Stimulated activated CD8-positive, alpha-beta memory T cell treated with anti-CD3 and anti-CD28 coated beads, Interleukin-2, amount 100 ng/mL, for 1 hour (primary cell): ENCODE measurements at places on chromosomes 11 and 22.

DNA sequence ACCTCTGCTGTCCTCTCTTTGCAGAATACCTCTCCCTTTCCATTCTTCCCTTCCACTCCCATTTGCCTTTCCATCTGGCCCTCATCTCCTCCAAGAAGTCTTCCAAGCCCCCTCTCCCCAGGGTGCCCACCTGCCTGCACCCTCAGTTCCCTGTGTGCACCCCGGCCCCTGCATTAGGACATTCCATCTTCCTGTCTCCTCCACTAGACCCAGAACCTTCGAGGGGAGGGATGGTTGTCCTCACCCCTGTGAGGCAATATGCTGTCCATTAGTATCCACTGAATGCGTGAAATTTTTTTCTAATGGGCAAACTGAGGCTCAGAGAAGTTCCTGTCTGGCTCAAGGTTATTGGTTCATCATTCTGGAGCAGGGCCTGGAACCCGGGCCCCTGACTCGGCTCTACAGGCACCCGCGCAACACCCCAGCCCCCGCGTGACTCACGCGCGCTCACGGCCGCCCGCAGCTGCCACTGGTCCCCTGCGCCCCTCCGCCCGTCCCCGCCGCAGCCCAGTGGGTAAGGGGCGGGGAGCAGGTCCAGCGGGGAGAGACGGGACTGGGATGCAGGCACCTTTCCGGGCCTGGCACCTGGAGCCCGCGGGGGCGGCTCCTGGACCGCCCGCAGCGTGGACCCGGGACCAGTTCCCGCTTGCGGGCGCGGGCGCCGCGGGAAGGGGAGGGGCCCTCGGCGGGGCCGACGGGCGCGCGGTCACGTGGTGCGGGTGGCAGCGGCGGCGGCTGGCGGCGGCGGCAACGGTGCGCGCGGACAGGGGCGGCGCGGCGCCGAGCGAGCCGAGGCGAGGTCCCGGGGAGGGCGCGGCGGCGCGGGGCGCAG is 7.0 kb downstream of the SEPTIN3 start:
- DNase-seq, result no peak

DNA sequence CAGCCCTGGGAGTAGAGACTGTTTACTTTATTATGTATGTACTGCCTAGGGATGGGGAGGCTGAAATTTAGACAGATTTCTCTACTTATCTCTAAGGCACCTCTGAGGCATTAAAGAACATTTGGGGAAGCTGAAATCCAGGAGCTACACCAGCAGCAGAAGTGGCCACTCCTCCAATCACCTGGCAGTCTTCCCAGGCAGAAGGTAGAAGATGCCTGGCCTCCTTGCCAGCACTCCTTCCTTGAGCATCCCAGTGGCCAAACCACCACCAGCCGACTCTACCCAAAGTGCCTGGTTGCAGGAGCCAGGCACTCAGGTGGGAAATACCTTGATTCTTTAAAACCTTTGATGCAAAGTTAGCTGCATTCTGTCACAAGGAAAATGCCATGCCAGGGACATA is 1.9 kb upstream of the FAT3 start:
- no peak for DNase-seq

DNA sequence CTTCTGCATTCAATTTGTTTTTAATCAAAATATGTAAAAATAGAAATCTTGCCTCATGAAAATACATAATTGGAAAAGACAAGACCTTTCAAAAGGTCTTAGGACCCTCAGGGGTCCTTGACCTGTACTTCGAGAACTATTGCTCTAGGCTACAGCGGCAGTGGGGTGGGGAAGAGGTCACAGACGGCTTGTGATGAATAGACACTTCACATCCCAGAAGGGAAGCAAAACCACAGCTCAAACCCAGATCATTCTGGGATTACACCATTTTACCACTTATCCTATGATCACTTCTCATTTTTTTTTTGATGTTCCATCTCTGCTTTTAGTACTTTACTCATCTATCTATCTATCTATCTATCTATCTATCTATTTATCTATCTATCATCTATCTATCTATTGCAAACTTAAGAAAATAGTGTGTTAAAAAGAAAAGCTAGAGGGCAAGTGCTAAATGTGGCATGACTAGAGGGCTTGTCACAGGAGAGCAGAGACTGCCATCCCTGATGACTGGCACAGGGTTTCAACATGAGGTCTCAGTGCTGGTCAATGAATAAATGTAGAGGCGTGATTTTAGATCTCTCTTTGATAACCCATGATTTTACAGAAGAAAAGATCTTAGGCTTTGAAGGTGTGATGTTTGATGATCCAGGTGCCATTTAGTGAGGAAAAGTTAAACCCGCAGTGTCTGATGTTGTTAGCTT is 37.1 kb downstream of the RNF141 start:
- no peak for DNase-seq

GRCh38 chr22:49213731-49214352 is 613.8 kb downstream of the BRD1 start:
- DNase-seq, result no peak

DNA sequence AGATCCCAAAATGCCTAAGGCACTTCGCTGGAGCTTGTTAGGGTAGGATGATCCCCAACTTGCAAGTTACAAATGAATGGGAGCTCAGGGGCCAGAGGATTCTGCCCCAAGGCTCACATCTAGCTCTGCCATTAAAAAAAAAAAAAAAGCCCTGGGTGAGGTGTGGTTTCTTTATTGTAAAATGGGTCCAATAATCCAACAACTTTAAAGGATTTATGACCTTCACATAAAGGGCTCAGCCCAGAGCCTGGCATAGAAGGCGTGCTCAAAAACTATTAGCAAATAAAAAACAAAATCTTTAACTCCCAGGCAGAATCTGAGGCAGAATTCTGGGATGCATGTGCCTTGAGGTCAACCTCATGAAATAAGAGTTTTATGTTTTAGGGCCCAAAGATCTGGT is 42.5 kb downstream of the WT1 start:
- DNase-seq, result no peak

- DNase-seq, result no peak
These were observed 19.6 kb upstream of the ATXN10 start for GRCh38 chr22:45651931-45652528.

GRCh38 chr22:25650833-25651232 is 86.4 kb downstream of the GRK3 start:
- DNase-seq, result no peak

DNA sequence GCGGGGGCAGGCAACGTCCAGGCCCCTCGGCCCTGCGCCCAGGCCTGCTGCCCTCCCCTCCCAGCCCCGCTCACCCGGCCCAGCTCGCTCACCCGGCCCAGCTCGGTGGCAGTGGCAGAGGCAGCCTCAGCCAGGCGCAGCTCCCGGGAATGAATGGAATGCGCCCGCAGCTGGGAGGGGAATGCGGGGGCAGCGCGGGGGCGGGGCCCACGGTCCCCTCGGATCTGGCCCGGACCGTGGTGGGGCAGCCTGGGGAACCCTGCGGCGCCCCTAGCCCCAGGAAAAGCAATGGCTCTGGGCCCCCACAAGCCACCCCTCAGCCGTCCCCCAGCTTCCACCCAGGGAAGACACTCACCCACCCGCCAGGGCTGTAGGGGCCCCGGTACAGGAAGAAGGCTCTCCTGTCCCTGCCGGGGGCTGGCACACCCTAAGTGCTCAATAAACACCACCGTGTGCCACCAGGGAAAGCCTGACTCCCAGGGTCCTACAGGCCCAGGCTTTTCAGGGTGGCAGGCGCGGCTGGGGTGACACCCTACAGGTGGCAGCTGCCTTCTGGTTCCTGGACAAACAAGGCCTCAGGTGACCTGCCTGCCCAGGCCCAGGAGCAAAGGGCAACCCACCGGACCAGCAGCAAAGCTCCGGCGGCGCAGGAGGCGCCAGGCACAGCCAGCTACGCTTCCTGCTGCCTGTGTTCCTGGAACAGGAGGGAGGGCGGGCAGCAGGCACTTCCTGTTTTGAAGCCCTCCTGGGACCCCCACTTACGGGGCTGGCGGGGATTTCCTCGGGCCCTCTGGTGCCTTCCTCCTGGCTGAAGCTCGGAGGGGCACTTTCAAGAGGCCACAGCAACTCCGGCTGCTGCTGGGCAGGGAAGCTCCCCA is 13.8 kb downstream of the PLXNB2 start:
- no peak for DNase-seq

- no peak for DNase-seq
These were observed 5.8 kb upstream of the ARSA start for GRCh38 chr22:50633771-50634170.

GRCh38 chr22:20437613-20438426 is at the start of gene SCARF2:
Gene SCARF2, minus strand, starts transcription at chr22:20437825. Its CDS starts 71 bp downstream, at chr22:20437754.
- DNase-seq, result no peak

DNA sequence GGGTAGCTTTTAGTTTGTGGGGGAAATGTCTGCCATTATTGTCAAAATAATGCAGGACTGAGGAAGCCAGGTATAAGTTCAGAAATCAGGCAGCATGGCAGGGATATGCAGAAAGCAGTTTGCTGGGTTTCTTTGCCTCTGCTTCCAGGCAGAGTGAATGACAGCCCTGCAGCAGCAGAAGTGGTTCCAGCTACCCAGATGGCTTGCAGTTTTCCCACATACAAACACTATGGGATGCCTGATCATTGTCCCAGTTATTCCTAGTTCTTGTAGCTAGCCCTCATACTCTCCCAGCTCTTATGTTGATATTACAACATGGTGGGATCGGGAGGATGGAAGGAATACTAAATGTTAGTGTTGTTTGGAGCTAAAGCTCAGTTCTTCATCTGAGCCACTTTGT is 2.8 kb upstream of the DIXDC1 start:
- DNase-seq, result no peak

- no peak for DNase-seq
These were observed 65.9 kb upstream of the HMGXB4 start for GRCh38 chr22:35191412-35191811.

DNA sequence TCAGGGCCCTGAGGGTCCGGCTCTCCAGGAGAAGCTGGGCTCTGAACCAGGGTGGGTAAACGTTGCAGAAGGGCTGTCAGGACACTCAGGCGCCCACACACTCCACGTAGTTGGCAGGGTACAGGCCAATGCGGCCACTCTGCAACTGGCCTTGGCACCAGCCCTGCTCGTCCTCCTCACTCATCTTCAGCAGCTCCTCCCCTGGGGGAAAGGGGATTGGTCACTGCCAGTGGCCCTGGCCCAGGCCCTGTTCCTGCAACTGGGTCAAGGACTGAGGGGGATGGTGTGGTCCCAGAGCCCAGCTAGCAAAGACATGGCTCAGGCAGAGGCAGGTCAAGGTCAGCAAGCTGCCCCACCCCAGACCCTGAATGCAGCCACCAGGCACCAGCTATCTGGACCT is 1.2 kb upstream of the ARFGAP2 start:
- no peak for DNase-seq

GRCh38 chr11:64915376-64915887 is 1.6 kb downstream of the ATG2A start:
- no peak for DNase-seq

DNA sequence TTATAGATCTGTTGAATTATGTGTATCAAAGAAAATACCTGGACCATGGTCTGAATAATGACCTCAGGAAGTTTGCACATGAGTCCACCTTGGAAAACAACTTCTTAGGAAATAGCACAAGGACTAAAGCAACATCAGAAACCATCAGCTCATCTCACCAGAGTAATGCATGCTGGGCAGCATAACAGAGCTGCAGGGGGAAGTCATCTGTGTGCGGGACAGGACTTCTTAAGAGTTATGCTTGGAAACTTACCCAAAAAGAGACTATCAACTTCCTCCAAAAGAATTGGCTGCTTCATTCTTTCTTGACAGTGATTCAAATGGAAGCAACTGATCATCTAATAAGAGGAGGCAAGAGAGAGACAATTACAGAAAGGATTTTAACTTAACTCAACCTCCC is 2.5 kb downstream of the OR56B4 start:
- DNase-seq, result no peak

- DNase-seq, result no peak
These were observed 21.0 kb upstream of the TMEM123 start for GRCh38 chr11:102473543-102473942.

- no peak for DNase-seq
These were observed 66.8 kb downstream of the LARGE1 start for GRCh38 chr22:33853200-33854097.

- no peak for DNase-seq
These were observed 348.4 kb downstream of the AASDHPPT start for GRCh38 chr11:106425819-106426218.

DNA sequence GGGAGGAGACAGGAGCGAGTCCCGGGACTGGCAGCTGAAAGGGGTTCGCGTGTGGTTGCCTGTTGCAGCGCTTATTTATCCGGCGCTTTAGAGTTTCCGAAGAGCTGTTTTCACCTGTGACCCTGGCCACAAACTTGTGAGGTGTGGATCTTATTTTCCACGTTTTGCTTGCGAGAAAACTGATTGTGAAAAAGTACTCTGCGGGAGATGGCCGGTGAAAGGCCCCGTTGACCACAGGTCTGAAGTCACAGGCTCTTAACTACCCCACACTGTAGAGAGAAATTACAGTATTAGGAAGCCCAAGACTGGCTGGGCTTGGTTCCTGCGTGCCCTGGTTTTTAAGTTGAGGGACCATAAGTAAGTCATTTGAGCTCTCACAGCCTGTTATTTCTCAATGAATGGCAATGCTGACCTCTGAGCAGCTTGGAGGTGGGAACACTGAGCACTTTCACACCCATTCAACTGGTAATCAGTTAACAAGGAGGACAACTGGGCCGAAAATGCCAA is 379 bp upstream of the RAB38 start:
- DNase-seq, result no peak

GRCh38 chr11:102986815-102987214 is 31.3 kb upstream of the MMP13 start:
- no peak for DNase-seq

- DNase-seq, result no peak
These were observed 126.3 kb downstream of the KIRREL3 start for GRCh38 chr11:126874276-126874675.

DNA sequence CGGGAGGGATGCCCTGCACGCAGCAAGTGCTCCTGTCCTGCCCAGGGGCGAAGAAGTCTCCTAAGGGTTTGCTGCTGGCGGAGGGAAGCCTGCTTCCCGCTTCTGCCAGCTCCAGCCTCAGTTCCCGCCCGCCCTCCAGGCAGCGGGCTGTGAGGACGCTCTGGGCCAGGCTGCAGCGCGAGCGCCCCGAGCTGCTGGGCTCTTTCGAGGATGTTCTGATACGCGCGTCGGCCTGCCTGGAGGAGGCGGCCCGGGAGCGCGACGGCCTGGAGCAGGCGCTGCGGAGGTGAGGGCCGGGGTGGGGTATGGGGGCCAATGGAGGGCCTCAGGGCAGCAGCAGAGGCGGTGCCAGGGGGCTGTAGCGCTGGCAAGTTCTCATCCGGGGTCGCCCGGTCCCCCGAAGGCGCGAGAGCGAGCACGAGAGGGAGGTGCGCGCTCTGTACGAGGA is 2.2 kb downstream of the CRACR2B start:
- DNase-seq, result no peak

DNA sequence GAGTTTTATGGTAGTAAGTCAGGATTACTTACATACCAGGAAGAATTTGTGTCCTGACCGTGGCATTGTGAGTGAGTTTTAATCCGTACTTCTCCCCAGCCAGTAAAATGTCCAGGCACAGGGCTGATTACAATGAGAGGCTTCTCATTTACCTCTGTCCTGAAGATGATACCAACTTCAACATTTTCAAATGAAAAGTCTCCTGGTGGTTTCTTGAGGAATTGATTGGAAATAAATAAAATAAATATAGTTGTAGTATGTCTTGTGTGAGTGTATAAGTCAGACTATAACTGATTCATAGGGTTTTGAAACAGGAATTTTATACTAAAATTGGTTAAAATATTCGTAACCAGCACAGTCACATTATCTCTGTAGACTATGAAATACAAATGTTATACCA is 382.5 kb downstream of the ETS1 start:
- no peak for DNase-seq

GRCh38 chr11:9606809-9607510 is 33.5 kb downstream of the WEE1 start:
- no peak for DNase-seq
